GM10248 (cell line): ENCODE measurements at places on chromosomes 16 and 17.

DNA sequence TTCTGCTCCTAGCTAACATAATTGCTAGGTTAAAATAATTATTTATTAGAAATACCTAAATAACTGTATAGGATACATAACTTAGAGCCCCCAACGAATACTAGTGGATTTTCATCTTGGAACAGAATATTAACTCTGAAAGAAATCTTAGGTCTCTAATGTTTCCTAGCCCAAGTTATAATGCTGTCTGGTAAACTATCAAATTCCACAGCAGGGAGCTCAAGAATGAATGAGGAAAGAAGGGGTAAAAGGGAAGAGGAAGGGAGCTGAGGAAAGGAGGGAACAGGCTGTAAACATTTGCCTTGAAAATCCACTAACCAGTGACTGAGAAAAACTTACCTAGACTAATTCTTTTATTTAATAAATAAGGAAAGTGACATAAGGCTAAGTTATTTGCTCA, 93.2 kb upstream of the NACA2 start:
- DNase-seq, result no peak

- no peak for DNase-seq
Observed at GRCh38 chr17:81402530-81402941, 7.3 kb downstream of the BAHCC1 start.

DNA sequence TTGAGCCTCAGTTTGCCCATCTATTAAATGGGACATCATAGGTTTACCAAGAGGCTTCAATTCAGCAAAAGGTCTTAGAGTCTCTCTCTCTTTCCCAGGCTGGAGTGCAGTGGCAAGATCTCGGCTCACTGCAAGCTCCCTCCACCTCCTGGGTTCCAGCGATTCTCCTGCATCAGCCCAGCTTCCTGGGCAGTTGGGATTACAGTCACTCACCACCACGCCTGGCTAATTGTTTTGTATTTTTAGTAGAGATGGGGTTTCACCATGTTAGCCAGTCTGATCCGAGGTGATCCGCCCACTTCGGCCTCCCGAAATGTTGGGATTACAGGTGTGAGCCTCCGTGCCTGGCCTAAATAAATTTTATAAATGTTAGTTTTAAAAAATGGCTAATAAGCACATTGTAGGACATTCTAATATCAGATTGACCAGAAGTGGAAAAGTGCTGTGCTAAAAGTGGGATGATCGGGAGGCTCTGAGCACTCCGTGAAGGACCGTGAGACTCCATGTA, 1.0 kb upstream of the NLRP1 start:
- no peak for DNase-seq

DNA sequence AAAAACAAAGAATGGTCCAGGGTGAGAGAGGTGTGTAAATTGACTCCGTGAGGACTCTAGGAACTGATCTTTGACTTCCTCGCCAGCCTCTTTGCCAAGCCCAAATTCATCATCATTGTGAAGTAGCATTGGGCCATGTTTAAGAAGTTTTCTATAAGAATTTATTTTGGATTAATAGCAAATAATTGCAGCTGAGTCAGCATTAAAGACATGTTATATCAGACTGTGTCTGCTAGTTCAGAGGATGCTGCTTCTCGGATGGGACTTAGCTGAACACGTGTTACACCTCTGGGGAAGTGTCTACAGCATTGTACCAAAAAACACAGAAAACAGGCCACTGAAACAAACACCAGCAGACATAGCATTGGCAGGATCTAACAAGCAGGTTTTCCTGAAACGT, 366.6 kb downstream of the CDH13 start:
- DNase-seq, result no peak

DNA sequence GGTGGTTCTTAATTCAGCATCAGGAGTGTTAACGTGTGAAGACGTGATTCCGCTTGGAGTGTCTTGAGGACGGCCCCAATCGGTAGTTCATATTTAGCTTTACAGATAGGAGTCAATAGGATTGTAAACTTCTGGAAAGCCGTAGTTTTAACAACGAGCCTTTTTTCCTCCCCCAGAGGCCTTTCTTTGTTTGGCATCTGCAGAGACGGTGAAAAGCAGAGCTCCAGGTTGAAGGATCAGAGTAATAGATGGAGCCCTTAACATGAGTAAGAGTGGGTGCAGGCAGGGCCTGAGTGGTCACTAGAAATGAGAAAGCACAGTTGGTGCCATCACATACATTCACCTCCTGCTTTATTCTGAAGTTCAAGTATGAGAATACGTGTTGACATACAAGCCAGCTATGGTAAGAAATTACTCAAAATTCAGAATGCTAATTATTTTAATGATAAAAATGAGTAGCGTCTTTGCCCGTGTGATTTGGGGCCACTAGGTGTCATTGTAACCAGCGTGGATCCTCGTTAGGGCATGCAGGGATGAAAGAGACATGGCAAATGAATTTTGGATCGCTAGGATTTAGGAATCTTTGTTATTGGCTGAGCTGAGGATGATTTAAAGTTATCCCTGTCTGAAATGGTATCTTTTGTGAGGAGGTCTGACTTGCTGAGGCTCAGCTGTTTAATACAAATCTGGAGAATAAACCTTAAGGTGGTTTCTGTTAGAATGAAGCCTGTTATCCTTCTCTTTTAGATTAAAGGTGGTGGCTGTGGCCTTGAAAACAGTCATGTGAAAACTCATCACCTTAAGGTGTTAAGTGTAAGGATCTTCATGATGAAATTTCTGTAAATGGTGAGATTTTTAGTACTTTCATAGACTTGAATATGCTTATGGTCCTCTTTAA, 18.6 kb downstream of the PRCD start:
- DNase-seq, result no peak

DNA sequence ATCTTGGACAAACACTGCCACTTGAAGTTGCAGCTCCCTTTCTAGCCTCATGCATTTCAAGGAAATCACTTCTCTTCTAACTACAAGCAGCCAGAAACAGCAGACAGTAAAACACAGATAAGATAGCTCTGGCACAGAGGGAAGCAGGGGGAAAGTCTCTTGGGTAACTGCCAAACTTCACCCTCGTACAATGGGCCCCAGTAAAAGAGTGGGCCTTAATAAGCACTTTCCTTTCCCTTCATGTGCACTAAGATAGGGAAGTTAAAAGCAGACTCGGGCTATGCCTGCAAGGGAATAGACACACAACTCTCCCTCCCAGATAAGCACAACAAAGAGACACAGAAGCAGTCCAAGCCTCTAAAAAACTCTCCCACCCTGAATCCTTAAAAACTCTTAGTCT, 4.2 kb upstream of the KRTAP4-5 start:
- no peak for DNase-seq
